ENCODE measurements at places on chromosomes 6 and 20.
A peak's percentile ranks its signal among the peaks of the same experiment; 100 is the strongest.

DNA sequence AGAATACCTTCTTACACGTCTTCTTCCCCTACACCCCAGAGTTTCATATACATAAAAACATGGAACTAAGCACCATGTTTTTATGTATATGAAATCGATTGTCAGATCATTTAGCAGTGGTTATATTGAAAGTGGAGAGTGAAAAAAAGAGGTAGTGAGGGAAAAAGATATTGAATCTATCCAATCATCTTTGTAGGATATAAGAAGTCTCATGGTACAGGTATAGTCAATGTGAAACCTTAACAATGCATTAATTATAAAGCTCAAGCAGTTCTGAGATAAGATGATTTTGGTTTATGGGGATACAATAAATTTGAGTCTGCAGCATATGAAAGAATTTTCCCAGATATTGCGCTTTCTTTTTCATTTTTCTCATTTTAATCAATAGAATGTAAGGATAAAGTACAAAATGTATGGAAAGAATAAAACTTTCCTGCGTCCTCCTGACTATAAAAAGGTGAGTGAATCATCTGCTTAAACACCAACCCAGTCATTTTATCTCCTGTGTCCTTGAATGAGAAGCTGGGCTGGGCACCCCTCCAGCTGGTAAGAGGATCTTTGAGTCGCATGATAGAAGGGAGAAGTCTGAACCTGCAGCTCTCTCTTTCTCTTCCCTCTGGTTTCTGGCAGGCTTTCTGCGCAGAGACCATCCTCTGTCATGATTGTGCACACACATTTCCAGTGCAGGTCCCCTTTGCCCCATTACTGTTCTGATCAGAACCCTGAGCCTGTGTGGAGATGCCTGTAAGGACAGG lies 28.1 kb upstream of the AKIRIN2 start:
- no peak for DNase-seq

DNA sequence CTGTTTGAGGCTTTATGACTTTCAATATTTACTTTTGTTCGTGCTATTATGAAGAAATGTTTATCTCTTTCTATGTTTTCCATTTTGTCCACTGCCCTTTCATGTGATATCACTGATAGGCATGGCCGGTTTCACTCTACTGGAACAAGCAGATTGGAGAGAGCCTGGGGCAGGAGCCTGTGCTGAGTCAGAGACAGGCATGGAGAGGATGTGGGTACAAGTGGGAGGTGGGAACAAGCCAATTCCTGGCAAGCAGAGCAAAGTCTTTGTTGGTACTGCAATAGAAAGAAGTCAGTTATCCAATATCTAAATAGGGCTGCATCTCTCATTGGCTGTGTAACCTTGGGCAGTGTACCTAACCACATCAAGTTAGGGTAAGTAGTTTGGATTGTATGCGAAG lies 545.6 kb upstream of the MAP3K7 start:
- DNase-seq = no peak

DNA sequence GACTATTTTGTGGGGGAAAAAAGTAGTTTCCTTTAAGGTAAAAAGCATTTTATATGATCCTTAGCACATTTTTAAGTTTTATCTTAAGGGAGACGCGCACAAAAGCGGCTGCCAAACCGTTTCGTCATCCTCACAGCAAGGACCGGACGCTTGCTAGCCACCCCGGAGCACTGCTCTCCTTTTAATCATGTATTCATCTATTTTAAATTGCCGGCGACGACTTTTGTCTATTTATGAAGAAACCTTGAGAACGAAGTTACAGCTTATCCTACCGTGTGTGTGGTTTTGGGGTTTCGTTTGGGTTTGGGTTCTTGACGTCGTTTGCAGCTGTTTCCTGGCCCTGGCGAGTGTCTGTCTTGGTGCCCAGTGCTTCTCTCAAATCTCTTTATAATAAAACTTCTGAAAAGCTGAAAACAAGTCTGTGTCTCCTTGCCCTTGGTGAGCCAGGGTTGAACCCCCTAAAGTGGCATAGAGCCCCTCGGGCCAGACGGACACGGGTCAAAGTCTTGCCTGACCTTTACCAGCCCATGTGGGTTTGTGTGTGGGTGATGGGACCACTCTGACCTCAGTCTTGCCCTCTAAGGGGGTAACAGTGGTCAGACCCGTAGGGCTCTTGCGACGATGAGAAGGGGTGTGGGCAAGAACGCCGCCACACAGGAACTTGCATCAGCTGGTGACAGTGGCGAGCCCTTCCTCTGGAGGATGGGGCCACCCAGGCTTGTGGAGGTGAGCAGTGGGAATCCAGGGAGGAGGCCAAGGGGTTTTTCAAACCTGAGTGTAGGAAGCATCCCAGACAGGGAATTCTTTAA lies 117.6 kb downstream of the JPH2 start:
- no peak for DNase-seq

DNA sequence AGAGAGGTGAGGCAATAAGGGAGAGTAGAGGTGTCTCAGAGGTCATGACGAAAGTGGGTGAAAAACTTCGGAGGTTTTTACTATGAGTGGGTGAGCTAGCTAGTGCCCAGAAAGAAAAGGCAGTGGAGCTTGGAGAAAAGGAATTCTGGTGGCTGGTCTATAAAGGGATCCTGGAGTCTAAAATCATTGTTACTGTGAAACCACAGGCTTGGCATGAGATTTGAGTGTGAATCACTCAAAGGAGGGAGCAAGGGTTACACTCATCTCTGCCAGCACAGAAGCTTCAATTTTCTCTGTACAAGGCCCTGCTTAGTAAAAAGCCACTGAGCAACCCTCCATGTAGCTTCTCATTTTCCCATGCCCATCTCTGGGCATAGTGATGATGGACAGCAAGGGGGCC lies 47.5 kb downstream of the CD83 start:
- peak; percentile 69 for DNase-seq

GRCh38 chr6:43180985-43181384 lies 1.0 kb upstream of the CUL9 start:
- DNase-seq = peak; percentile 16

GRCh38 chr6:19107468-19107867 lies 720.3 kb downstream of the RNF144B start:
- DNase-seq = no peak

- DNase-seq = no peak
Measured at GRCh38 chr6:21781128-21781527, 187.6 kb downstream of the SOX4 start.

DNA sequence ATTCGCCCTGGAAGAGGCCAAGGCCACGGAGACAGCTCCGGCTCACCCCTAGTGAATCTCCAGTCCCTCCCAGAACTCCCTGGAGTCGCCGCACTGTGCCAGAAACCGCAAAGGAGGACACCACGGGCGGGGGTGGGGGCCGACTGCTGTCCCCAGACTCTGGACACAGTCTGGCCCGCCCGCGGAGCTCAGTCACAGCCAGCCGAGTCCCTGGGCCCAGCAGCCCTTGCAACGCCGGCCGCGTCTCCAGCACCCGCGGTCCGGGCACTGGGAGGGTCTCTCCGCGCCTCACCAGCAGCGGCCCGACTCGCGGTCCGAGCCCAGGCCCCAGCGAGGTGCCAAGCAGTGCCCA lies 518 bp downstream of the PEX6 start:
- DNase-seq = peak; percentile 51

- DNase-seq = no peak
Measured at GRCh38 chr6:93213028-93213427, 206.3 kb downstream of the EPHA7 start.

DNA sequence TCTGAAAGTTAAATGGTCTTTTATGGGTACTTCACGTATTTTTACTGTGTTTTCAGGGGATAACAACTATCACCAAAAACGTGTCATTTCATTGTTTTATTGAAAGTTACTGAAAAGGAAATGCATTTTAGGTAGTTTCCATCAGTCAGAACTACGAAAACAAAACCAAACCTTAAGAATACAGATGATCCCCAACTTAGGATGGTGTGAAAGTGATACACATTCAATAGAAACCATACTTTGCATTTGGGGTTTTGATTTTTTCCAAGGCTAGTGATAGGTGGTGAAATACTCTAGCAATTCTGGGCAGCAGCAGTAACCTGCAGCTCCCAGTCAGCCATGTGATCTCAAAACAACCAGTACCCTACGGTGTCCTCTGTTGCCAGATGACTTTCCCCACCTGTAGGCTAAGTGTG lies 25.9 kb upstream of the EFHC1 start:
- no peak for DNase-seq

DNA sequence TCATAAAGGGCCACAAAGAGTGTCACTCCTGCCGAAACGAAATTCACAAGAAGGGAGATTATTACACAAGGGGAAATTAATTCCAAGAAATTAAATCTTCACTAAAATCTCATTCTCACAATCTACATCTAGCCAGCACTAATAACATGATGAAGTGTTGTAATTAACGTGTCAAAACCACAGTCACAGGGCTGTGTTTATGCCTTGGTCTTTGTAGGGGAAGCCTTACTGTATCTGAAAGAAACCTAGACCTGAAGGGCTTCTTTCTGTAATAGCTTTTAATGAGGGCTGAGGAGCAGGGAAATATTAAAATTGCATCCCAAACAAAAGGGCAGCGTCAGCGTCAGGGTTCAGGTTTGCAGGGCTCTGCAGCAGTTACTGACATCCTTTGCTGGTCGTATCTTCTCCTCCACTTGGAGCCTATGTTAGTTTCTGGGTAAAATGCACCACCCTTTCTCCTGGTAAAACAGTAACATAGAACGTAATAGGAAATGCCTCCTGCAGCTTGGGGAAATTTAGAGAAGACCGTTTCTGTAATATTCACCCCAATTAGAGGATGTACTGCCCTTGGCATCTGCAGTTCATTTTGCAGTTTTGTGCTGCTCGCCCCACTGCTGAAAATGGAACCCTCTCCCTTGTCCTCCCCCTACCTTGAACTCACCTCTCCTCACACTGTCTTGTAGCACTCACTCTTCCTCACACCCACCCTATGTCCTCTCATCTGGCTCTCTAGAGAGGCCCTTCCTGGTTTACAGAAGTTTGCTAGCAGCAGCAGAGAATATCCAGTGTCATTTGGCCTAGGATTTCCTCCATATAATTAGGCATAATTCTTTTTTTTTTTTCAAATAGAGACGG lies 109.0 kb upstream of the TRAF3IP2 start:
- DNase-seq = no peak

GRCh38 chr6:29986179-29986781 lies 43.9 kb downstream of the HLA-A start:
- DNase-seq = no peak

- DNase-seq = peak; percentile 42
Measured at GRCh38 chr6:49325891-49326290, 137.2 kb downstream of the MMUT start.

GRCh38 chr20:36490191-36490590 lies 51.1 kb upstream of the MYL9 start:
- DNase-seq = no peak

GRCh38 chr20:3744806-3745685 lies 12.6 kb downstream of the HSPA12B start:
- peak; percentile 26 for DNase-seq

DNA sequence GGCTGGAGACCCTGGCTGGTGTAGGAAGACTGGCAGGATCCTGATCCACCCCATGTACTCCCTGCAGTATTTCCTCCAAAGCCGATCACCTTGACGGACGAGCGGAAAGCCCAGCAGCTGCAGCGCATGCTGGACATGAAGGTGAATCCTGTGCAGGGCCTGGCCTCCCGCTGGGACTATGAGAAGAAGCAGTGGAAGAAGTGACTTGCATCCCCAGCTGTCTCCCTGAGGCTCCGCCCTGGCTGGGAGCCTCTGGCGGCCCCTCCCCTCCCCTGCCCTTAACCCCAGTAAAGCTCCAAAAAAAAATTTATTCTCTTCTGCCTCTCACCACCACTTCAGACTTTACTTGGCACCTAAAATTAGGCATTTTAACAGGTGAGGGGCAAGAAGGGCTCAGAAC lies 7.0 kb downstream of the COX4I2 start:
- no peak for DNase-seq
